Left kidney (tissue), 8 donors: ENCODE measurements at places on chromosomes 4 and X.

DNA sequence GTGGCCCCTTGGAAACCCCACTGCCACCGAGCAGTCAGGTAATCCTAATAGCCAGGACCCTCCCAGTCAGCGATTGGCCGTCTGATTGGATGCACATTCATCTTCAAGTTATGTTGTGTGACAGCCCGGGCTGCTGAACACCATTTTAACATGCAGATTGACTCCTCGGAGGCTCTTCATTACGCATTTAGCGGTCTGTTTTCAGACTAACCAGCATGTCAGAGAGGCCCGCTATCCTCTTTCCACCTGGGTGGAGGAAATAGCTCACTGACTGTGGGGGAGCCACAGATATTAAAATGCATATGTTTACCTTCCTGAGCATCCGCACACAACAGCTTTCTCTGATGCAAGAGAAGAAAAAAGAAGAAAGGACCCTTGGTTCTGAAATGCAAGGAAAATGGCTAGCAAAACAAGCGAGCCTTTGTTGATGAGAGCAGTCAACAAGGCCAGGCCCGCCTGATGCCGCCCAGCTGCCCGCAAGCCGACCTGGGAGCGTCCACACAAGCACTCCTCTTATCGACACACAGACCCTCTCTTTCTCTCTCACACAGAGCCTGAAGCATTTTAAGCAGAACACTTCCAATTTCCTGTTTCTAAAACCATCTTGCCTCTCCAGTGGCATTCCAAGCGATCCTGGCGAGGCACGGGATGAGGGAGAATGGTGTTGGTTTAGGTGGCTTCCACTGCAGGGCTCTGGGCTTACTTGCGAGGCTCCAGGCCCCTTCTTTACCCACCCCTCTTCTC lies 118.3 kb downstream of the MGST2 start:
- no peak for DNase-seq

GRCh38 chr4:150518559-150518958 lies 63.4 kb upstream of the MAB21L2 start:
- no peak for DNase-seq

GRCh38 chrX:291411-291901 lies 10.3 kb downstream of the PLCXD1 start:
- no peak for DNase-seq

DNA sequence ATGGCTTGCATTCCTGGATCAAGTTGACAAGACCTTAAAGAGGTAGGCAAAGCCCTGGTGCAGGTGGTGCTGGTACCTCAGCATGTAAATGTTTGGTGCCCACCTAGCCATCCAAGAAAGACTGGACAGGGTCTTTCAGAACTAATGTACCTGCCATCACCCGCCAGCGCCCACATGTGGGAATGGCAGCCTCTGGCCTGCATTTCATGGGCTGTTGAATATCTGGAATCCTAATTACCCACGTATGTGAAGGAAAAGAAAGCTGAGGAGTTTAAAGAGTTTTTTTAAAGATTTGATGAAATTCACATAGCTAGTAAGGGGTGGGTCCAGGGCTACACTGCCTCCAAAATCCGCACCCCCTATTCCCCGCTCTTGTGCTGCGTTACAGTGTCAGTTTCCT lies 8.6 kb upstream of the CCDC149 start:
- DNase-seq: peak; percentile 49

DNA sequence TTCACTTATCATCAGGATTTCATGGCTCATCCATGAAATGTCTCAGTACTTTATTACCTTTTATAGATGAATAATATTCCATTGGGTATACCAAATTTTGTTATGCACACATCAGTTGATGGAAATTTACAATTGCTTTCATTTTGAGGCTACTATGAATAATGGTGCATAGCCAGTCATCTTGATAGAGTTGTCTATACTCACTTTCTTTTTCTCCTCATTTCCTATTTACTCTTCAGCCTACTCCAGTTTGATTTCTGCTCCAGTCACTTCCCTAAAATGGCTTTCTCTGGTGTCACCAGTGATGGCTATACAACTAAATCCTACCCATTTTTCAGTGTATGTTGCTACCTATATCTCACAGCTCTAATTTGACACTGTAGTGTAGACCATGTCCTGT lies 743.5 kb upstream of the MAGEB2 start:
- no peak for DNase-seq

DNA sequence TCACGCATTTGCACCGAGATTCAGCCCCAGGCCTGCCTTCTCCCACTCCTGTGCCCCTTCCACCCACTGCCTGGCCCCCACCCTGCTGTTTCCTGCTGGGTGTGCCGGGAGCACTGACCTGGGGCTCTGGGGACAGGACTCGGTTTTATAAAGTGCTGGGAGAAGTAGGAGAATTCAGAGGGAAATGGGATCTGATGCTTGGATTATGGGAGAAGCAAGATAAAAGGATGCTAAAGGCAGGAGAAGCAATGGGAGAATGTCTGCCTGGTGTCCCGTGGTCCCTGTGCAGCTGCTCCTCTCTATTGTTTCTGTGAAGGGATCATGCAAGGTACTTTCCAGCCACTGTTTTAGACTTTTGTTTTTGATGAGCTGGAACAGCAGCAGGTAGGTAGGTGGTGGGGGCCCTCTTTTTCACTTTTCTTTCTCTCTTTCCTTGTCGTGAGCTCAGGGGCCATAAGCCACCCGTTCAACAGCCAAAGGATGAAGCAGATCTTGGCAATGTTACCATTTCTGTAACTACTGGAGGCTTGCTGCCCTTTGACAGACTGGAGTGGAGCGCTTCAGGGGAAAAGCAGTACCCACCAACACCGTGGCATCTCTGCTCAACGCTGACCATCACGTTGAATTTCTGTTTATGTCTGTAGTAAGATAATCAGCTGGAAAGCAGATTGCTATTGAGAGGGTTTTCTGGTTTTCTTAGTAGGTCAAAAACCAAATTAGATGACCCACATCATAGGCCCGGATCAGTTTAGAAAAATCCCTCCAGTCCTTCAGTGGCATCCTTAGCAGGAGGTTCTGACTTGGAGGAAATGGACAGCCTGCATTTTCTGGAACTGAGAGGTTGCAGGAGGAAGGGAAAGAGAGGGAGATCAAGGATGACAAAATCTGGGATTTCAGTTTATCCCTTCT lies 63.8 kb upstream of the ENPP6 start:
- DNase-seq: no peak

- DNase-seq: no peak
Observed at GRCh38 chr4:48602763-48603162, 112.7 kb downstream of the ZAR1 start.

DNA sequence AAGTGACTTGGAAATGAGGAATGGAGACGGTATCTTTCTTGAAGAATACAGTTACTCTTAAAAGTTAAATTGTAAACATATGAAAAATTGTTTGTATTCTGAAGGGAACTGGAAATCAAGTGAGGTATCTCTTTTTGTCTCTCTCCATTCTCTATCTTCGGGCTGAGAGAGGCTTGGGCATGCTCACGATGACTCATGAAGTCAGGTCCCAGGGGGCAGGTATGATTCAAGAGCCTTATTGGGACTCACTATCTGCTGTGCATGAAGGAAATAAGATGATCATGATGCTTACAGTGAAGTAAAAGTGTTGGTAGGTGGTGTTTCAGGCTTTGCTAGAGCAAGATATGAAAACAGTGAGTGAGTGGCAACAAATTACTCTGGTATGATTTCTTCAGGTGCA lies 200.4 kb upstream of the PITX2 start:
- DNase-seq: no peak

DNA sequence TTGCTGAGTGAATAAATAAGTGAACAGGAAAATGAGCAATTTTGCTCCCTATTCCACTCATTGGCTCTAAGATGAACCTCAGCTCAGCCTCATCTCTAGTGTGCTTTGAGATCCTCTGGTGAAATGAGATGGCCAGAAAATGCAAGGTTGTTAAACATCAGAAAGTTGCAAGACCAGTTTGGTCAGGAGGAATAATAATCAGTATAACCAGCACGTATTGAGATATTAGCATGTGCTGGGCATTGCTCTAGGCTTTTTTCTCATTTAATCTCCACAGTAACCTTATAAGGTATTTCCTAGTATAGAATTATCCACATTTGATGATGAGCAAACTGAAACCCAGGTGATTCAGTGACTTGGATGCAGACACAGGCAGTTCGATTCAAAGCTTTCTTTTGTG lies 110.5 kb upstream of the PAK3 start:
- no peak for DNase-seq

DNA sequence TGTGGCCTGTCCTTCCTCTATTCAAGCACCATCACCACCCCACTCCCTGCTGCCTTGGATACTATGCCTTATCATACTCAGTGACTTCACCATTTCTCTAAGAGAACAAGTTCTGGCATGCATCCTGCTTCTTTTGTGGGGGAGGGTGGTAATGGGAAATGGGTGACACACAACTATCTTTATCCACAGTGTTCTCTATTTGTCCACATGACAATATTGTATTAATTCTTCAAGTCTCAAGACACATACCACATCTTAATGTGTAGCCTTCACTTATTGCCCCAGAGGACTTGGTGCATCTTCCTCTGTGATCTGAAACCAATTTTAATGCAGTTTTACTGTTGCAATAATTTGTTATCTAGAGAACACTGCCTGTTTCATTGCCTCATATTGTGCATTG lies 29.3 kb upstream of the UGT2B7 start:
- DNase-seq: no peak

DNA sequence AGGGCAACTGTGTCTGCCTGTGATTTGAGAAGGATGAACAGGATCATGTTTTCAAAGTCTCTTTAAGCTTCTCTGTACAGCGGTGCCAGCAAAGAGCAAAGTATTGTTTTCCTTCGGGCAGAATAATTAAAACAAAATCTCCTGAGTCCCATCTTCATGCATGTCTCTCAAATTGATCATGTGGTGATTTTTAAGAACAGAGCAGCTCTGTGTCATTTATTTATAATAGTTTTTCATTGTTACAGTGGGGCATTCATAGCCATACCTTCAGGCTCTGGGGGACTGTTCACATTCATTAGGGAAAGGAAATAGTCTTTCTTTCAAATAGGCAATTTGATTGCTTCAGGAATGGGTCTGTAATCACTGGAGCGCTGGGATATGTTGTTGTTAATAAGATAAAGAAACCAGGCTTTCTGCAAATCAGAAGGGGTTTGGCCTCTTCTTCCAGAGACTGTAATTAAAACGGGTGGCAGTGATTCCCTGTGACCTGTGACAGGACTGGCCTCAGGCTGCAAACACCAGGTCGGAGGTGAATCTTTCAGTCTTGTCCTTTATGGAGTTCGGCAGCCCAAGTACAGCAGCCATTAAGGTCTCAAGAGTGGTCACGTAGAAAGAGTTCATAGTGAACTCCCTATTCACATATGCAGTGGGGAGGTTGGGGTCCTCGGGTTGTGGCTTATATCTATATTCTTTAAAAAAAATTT lies 29.3 kb upstream of the CBR4 start:
- DNase-seq: no peak

GRCh38 chr4:74056858-74057562 lies 18.5 kb upstream of the CXCL3 start:
- DNase-seq: no peak

DNA sequence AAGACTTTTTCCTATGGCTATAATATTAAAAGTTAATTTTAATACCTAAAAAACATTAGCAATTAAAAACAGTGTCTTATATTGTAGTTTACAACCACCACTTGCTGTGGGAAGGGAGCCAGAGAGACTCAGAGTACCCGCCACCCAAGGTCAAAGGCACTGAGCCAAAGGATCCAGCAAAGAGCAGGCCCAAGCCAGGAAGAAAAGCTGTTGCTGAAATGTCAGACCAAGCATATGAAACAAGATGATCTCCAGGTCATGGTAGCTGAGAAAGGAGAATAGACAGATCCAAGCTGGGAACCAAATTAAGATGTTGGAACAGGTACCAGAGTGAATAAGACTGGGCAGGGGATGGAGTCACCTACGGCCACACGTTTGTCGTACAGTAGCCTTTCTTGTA lies 18.8 kb upstream of the ATOH1 start:
- no peak for DNase-seq

DNA sequence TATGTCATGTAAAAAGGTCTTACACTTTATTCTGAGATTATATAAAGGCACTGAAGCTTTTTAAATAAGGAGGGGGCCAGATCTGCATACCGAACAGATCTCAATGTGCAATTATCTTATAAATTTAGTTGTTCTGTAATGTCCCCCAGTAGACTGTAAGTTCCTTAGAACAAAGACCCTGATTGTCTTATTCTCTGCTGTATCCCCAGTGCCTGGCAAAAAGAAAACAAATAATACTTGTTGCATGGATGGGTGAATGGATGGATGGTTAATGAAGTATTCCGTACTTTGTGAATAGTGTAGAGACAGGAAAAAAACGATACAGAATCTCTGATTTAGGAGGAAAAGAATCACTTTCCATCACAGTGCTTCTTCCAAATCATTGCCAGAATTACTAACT lies 141.5 kb downstream of the CHM start:
- no peak for DNase-seq

DNA sequence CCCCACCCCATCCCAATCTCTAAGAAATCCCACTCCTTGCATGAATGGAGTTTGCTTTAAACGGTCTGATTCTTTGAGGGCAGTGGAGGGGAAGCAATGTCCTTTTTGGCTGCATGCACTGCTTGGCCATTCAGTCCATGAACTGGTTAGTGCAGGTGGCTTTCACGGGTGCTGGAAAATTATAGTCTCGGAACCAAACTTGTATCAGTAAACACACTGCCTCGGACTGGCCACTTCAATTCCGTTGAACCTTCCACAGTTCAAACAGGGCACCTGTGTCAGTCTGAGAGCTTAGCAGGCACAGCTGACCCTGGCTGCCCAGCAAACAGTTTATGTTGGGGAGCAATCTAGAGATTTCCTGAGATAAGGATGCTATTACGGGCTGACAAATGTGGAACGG lies 255.6 kb downstream of the DHX15 start:
- DNase-seq: no peak

DNA sequence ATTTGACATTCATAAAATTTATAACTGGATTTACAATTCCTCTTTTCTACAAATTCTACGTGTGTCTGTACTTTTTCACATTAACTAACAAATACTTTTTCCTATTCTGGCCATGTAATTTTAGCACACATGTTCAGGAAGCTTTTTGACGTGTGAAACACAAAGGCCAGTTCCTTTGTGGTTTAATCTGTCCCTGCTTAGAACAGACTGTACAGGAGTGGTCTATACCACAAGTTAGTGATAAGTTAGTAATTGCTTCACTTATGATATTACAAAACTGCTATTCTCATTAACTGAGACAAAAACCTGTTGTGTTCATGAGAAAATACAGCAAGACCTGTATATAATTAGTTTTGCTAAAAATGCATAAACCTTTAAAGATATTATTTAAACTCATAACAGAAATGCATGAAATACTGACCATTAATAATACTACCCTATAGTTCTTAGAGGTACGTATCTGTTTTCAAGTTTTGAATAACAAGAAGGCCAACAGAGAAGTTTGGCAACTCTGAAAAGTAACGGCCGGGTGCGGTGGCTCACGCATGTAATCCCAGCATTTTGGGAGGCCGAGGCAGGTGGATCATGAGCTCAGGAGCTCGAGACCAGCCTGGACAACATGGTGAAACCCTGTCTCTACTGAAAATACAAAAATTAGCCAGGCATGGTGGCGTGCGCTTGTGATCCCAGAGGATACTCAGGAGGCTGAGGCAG lies 13.7 kb upstream of the AREG start:
- no peak for DNase-seq
